Fibroblast of skin of right quadriceps (primary cell): ENCODE measurements at places on chromosomes 12 and 14.

DNA sequence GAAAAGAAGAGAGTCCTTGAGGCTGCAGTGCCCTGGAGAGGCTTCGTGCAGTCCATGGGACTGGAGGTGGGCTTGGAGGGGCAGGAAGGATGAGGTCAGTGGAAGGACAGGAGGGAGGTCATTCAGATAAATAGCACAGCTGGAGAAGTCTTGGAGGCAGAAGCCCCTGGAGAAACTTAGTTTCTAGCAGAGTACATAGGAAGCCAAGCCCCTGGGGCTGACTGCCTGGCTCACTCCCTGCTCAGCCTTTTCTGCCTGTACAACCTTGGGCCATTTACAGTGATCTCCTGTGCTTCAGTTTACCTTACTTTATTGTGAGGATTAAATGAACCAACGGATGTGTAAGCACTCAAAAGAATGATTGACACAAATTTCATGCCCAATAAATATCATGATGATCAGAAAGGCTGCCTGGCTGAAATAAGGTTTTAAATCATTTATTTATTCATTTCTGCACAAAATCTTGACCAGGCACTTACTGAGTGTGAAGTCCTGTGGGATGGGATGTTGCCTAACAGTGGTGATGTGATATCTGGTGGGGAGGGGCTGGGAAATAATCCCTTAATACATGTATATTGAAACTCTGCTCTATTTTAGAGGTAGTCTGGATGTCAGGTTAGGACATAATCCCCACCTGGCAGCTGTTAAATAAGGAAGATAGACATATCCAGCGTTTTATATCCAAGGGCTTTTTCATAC, 54.3 kb downstream of the PLEKHG7 start:
- no peak for DNase-seq

DNA sequence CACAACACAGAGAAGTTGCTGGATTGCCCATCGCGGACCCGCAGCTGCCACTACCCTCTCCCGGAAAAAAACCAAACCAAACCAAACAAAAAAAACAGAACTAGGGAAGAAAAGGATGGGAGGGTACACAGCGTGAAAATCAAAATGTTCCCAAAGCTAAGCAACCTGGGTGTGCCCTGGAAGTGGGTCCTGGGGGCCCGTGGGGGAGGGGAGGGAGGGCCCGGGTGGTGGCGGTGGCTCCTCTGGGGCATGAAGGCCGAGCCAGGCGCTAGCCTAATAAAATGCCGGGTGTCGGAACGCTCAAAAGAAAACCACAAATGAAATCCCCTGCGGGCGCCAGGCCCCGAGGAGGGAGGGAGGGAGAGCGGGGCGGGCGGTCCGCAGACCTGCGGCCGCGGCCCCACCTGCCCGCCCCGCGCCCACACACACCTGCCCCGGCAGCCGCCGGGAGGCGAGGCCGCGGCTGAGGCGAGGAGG, 787 bp downstream of the HECTD4 start:
- DNase-seq: no peak

GRCh38 chr12:104669089-104669721, 212.5 kb downstream of the CHST11 start:
- no peak for DNase-seq

GRCh38 chr12:102438827-102439210, 41.5 kb downstream of the IGF1 start:
- DNase-seq: no peak

- no peak for DNase-seq
Measured at GRCh38 chr12:49030119-49030518, 11.5 kb upstream of the PRKAG1 start.

GRCh38 chr12:51023625-51024382, 2.4 kb downstream of the SLC11A2 start:
- DNase-seq: no peak

GRCh38 chr12:113735131-113735530, 231.0 kb downstream of the RBM19 start:
- no peak for DNase-seq

- no peak for DNase-seq
Measured at GRCh38 chr14:98077176-98077575, 1194.8 kb downstream of the BCL11B start.

- no peak for DNase-seq
Measured at GRCh38 chr14:23355871-23356435, 3.3 kb upstream of the SLC22A17 start.

DNA sequence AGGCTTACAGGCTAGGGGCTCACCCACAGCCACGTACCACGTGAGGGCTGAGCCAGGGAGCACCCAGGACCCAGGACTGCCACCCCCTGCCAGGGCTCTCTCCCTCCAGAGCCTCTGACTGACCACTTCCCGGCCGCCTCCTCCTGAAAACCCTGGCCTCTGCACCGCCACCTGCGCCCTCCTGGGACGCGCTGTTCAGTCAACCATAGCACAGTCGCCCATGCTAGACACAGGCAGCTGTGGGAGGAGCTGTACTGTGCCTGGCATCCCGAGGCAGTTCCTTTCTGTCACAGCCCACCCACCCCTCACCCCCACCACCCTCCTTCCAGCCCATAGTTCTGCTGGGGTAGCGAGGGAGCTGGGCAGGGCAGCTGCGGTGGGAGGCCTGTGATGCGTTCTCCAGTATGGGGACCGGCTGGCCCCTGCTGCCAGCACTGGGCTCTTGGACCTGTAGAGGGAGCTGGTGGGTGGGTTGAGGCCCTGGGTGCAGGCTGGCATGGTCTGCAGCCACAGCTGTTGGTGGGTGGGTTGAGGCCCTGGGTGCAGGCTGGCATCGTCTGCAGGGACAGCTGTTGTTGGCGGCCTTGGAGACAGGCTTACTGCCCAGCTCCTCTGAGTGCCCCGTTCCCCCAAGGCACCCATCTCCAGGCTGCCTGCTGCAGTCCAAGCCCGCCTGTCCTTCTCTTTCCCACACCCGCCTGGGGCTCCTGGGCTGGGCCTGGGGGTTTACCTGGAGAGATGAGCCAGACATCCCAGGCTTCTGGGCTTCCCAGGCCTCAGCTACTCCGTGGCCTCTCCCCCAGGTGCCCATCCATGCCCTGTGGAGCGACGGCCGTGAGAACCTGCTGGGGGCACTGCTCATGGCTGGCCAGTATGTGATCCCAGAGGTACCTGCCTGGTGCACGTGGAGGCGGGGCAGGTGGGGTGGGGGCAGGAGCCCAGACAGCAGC, 11.5 kb downstream of the ASPG start:
- DNase-seq: no peak

DNA sequence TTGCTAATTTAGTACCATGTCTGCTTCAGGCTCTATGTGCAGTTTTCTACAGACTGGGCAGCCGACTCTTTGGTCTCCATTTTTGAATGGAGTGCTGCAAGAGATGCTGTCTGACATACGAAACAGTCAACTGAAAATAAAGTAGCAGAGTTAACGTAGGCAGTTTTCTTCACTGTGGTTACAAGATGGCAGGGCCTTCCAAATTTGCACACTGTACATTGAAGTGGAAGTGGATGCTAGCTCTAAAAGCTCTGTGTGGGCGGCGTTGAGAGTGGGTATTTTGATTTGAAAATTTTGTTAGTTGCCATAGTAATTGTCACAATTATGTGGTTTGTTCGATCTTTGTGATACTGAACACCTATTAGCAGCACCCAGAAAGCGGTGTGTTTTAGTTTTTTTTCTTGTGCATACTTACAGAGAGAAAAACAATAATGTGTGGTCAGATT, 154.9 kb upstream of the ATP2B1 start:
- no peak for DNase-seq

DNA sequence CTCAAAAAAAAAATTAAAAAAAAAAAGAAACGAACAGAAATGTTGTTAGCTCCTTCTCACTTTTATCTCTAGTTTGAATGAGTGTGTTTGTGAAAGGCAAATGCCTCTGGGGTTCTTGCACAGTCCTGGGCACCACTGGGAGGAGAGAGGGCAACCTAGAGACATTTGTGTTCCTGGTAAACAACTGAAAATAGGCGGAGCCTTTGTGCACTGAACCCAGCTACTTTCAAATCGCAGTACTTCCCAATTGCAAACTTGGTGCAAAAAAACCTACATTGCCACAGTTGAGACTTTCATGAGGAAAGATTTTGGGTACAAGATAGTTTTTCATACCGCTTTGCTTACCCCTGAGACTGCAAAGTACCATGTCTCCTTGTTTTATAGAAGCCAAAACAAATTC, 430.0 kb downstream of the ZFP36L1 start:
- no peak for DNase-seq

DNA sequence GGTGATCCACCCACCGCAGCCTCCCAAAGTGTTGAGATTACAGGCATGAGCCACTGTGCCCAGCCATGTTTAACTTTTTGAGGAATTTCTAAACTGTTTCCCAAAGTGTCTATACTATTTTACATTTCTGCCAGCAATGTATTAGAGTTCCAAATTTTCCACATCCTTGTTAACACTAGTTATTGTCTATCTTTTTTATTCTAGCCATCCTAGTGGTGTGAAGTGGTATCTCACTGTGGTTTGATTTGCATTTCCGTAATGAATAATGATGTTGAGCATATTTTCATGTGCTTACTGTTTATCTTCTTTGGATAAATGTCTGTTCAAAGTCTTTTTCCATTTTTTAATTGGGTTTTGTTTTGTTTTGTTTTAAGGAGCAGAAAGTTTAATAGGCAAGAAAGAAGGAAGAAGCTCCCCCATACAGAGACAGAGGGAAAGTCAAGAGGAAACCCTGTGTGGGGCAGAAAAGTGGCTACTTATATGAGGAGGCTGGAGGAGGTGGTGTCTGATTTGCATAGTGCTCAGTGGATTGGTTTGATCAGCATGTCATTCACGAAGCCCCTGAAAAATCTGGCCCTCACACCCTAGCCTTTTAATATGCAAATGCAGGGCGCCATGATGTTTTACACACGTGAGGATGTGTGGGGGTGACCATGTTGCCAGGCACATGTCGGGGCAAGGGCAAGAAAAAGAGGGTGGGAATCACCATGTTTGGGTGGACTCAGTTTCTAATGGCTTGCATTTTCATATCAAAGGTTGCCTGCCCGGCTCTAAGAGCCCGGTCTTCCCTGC, 14.9 kb downstream of the TXNRD1 start:
- no peak for DNase-seq

GRCh38 chr12:131058700-131059099, 105.0 kb downstream of the ADGRD1 start:
- DNase-seq: no peak

DNA sequence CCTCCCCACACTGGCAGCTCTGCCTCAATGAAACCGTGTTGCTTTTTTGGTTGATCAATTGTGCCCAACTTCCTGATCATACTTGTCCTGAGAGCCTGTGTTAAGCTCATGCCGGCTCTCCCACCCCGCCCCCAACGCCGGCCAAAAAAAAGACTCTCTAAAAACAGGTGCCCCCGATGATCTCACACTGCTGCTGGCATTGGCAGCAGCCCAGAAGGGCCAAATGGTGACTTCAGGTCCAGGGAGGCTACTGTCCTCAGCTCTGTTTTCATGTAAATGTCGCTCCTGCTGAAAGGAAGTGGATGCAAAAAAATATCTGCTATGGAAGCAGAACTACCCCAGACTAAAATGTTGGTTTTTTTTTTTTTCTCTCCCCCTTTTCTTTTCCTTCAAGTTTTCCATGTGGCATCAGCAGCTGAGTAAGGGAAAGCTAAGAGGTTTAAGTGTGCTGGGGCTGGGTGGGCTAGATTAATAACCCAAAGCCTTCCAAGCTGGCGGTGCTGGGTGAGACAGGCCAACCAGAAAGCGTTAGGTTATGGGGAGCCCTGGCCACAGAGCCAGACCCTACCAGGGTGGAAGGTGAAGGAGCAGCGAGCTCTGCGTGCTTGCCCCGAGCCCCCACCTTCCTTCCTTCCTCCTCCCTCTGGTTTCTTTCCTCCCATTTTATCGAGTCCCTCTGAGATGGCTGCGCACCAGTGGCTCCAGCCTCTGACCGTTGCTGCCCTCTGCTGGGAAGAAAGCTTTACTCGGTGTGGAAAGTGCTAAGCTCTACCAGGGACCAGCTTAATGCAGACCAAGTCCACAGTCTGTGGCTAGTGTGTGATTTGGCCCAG, 396.1 kb downstream of the NRXN3 start:
- peak; percentile 64 for DNase-seq

DNA sequence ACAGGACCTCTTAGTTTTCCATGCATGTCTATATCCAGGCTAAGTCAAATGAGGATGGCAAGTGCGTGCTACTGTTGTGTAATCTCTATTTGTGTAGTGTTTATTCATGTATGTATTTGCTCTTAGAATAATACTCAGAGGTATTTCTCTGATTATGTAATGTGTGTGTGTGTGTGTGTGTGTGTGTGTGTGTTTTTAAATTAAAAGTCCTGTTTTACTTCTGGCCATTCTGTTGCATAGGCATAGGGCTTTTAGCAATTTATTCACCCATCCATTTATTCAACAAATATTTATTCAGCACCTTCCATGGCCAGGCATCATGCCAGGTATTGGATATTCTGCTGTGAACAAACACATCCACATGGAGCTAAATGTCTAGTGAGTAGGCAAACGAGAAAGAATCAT, 63.5 kb downstream of the PELI2 start:
- no peak for DNase-seq

- no peak for DNase-seq
Measured at GRCh38 chr12:117273091-117273490, 82.8 kb upstream of the FBXO21 start.

DNA sequence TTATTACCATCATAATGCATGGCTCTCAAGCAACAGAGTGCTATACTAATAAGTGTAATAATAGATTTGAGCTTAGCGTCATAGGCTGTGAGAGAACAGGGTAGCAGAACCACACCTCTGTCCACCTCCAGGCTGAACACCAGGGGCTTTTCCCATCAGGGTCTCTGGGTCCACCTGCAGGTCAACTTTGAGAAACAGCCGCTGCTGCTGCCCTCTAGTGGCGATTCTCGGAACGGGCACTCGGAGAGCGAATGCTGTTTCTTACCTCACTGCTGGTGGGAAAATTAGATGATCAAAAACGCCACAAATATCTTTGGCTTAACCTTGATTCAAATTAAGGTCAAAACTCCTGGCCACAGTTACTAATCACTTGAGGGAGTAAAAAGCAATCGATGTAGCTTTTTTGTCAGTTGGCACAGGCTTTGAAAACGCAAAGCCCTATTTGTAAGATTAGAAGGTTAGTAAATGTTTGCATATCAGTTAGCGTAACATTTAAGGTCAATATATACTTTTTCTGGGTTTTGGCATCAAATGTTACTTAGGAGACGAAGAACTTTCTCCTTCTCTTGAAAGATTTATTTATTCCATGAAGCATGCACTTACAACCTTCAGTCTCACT, 127.9 kb upstream of the TMEM132D start:
- DNase-seq: peak; percentile 34

DNA sequence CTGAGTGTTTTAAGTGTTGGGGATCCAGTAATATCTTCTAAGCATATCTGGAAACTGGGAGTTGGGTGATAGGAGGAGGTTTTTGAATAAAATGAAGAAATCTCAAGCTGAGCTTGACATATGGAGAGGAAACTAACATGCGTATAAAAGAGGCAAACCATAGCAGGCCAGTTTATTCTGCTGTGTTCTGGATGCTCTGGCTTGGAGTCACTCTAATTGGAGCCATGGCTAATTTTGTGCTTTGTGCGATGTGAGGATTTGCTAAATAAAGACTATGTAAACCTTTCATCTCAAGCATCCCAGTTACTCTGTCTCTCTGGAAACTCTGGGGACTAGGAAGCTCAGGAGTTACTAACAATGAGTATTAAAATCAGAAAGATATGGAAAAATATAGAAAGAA, 66.5 kb downstream of the ATF7IP start:
- no peak for DNase-seq

- no peak for DNase-seq
Measured at GRCh38 chr12:42364692-42365091, 38.7 kb downstream of the PPHLN1 start.

GRCh38 chr12:25017336-25017735, 68.4 kb upstream of the BCAT1 start:
- DNase-seq: no peak

- peak; percentile 2 for DNase-seq
Measured at GRCh38 chr14:88706425-88706824, 86.3 kb downstream of the EML5 start.
